AG10803 (cell line): ENCODE measurements at places on chromosomes 13 and 19.

- DNase-seq, result peak; percentile 69
These were observed 74.6 kb upstream of the NPAS1 start for GRCh38 chr19:46944918-46945628.

DNA sequence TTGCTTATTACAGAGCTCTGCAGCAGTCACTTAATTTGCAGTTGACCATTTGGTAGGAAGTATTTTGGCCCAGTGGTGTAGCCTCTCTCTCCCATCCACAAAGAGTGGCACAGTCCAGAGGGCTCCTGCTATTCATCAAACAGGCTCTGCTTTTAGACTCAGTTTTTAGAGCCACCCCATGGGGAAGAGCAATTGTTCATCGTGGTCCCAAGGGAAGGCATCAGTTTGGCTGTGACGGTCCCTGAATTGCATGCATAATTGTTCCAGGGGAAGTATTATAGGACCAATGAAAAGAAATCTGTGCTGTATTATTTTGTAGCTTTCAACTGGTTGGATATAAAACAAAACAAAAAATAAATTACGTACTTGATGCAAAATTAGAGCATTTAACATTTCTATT, 799.0 kb downstream of the DACH1 start:
- DNase-seq, result no peak

DNA sequence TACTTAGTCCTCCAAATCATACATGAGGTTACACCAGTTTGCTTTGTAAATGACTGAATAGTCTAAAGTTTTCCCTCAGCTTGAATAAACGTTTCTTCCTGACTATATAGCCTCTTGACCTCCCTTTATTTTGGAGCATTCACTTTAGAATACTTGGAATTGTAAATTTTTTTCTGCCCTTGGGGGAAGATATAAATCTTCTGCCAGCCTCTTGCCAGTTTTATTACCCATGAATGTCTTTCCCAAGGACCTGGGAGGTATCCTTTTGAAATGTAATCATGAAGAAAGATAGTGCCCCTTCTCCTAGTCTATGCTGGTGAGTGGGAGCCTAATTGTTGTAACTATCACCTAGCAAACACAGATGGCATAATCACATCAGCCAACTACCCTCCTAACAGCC, 2033.9 kb upstream of the PCDH20 start:
- DNase-seq, result no peak

GRCh38 chr13:73090823-73091187, 32.0 kb downstream of the KLF5 start:
- DNase-seq, result no peak

GRCh38 chr13:45487604-45488003, 22.9 kb downstream of the COG3 start:
- DNase-seq, result no peak

- DNase-seq, result no peak
These were observed 10.6 kb upstream of the NFIX start for GRCh38 chr19:12984683-12985048.

DNA sequence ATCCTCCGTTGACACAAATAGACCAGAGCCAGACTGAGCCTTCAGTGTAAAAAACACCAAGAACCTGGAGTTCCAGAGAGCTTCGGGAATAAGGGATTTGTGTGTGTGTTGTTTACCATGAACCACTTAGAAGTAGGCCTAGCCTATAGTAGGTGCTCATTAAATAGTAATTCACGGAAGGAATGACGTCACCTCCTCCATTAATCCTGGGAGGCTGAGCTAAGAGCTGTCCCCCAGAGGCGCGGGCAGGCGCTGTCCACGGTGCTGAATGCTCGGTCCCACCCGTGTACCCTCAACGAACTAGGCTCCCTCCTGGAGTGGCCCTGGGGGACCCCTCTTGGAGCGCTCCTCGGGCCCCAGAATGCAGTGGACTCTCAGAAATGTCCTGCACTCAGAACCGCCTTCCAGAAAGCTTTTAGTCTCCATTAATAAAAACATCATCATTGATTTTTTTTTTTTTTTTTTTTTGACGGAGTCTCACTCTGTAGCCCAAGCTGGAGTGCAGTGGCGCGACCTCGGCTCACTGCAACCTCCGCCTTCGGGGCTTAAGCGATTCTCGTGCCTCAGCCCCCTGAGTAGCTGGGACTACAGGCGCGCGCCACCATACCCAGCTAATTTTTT, 6.5 kb downstream of the UNC13A start:
- peak; percentile 25 for DNase-seq

GRCh38 chr19:35142606-35143230, 337 bp upstream of the FXYD7 start:
- DNase-seq, result no peak

DNA sequence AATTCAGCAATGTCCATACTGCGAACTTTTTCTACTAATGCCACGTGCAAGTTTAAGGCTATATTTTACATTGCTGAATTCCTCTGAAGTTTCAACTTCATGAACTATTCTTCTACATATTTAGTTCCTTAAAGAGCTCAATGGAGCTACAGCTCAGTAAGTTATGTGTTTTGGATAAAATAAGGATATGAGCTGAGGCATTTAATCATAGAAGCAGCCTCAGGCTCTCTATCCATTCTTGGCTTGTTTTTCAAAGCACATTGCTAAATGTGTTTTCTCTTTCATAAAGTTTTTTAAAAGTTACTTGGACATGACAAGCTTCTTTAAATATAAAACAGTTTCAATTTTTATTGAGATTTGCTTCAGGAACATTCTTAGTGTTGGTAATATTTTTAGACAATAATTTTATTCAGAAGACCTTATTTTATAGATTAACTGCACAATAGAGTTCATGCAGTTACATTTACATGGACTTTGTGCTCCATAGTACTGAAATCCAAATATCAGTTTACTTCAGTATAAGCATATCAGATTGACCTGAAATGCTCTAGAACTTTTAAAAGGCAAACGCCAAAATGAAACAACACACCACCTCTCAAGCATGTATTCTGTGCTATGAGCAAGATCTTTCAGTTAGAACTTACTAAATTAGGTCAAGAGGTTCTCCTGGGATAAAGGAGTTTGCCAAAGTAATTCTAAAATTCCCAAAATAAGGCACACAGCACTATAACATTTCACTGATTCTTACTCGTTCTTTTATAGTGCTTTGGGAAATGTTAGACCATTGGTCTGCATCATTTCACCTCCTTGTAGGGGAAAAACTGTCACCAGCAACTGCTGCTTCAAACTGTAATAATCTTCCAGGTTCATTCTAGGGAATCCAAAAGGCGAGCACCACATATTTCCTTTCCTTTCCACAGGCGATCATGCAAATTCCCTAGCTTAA, 275.5 kb downstream of the ENOX1 start:
- DNase-seq, result no peak

GRCh38 chr13:21673539-21673788, 2.6 kb downstream of the FGF9 start:
- no peak for DNase-seq

- DNase-seq, result no peak
These were observed 1.1 kb downstream of the PSENEN start for GRCh38 chr19:35746531-35746930.

GRCh38 chr19:35648017-35648961, at the start of gene COX6B1:
Gene COX6B1 (plus strand): TSS chr19:35648323. CDS start chr19:35651244, 2,921 bp downstream.
- peak; percentile 97 for DNase-seq

DNA sequence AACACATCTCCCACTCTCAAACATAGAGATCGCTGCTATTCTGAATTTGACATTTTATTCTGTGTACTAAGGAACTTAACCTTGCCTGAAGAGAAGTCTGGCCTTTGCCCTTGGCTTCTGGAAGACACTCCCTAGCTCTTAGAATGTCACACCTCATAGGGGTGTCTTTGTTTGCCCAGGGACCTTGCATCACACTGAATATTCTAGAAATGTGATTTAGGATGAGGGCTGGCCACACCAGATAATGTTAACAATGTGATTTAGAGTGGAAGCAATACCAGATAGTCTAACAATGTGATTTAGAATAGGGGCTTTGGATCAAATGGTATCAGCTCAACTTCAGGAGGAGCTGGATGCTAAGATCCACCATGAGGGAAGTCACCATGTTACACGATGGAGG, 6.6 kb downstream of the SIGLECL1 start:
- DNase-seq, result no peak

DNA sequence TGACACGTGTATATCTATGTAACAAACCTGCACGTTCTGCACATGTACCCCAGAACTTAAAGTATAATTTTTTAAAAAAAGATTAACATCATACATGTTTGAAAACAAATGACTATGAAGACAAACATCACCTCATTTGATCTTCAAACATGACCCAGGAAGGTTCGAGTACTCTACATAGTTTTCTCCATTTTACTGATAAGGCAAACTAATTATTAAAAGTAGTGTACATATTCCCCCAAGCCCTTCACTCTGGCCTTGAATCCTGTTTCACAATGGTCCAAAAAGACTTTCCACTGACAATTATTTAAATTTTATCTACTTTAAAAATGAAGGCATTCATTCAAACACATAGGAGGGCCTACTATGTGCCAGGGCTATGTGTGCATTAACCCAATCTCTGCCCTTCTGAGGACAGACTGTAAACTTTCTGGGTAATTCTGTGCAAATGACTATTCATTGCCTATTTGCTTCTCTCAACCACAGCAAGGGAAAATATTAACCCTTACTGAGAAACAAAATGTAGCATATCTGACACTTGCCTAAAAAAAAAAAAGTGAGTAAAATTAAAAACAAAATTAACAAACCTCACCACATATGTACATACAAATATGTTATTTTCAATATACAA, 22.1 kb downstream of the ATP7B start:
- DNase-seq, result no peak

GRCh38 chr19:32675720-32676185, at the start of gene RGS9BP:
Gene RGS9BP (plus strand): TSS chr19:32675848. CDS start chr19:32676264, 416 bp downstream.
- peak; percentile 70 for DNase-seq

GRCh38 chr13:38430796-38431195, 81.1 kb downstream of the UFM1 start:
- peak; percentile 41 for DNase-seq

DNA sequence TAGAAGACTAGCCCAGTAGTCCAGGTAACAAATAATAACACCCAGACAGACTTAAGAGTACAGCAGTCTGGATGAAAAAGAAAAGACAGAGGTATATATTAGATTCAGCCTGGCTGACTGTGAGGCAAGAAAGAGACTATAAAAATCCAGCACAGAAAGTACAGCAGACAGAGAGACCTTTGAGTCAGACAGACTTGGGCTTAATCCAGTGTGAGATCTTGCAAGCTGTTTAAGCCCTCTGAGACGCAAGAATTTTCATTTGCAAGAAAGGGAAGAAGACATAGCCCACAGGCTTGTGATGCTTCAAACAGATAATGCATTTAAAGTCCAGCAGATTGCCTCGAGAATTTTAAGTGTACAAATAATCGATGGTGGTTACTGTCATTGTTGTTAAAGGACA, 471.4 kb downstream of the LIG4 start:
- DNase-seq, result peak; percentile 43

GRCh38 chr19:46524308-46524707, 28.6 kb upstream of the PNMA8B start:
- DNase-seq, result no peak

GRCh38 chr13:47865883-47866282, 135.2 kb downstream of the SUCLA2 start:
- no peak for DNase-seq

GRCh38 chr13:41307884-41308640, 3.0 kb upstream of the NAA16 start:
- no peak for DNase-seq

- DNase-seq, result no peak
These were observed 2.9 kb downstream of the HIF3A start for GRCh38 chr19:46299695-46300094.

- no peak for DNase-seq
These were observed 112.4 kb downstream of the NUFIP1 start for GRCh38 chr13:44876782-44877324.

- peak; percentile 3 for DNase-seq
These were observed 654 bp downstream of the CEP89 start for GRCh38 chr19:32971012-32971595.

GRCh38 chr13:79846386-79846785, 365.4 kb downstream of the NDFIP2 start:
- no peak for DNase-seq

GRCh38 chr13:29020314-29020713, 200.2 kb downstream of the MTUS2 start:
- DNase-seq, result no peak

DNA sequence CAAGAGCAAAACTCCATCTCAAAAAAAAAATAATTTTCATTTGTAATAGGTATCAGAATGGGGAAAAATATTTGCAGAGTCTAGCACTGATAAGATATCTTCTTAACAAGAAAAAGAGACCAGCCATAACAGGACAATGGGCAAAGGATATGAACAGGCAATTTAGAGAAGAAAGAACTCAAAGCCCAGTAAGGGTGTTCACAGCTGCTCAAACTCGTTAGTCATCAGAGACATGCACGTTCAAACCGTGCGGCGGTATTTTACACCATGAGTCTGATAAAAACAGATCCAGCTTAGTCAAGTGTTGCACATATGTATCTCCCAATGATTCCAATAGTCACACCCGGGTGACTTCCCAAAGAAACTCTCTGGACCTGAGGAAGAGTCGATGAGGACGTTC, 13.7 kb upstream of the NCCRP1 start:
- peak; percentile 37 for DNase-seq

GRCh38 chr19:53389978-53390377, 5.0 kb upstream of the ZNF765 start:
- no peak for DNase-seq

DNA sequence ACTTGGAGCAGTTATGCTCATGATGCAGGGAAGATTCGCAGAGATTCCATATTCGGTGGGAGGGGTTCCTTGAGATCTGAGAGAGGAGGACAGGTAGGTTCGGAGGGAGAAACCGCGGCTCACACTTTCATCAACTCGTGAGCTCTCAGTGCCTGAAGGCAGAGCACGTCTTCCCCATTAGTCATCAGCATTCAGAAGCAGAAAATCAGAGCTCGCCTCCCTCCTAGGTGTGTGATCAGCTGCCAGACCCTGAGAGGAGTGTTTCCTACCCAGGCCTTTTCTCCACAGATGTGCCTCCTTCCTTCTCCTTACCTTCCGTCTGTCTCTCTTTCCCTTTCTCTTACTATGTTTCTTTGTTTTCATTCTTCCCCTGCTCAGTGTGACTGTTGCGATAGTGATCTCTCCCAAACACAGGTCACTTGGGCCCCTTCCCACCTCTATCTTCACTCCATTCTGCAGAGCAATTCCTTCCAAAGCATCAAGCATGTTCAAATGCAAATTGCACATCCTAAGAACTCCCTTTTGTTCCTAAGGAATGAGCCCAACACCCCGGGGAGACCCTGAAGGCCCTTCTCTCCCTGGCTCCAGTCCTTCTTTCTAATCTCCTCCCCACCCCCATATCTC, 389.5 kb downstream of the UQCRFS1 start:
- DNase-seq, result no peak

- no peak for DNase-seq
These were observed 747.3 kb downstream of the PCDH9 start for GRCh38 chr13:66482836-66483235.

- DNase-seq, result peak; percentile 59
These were observed 198.4 kb downstream of the DLEU7 start for GRCh38 chr13:50645092-50645491.

GRCh38 chr19:898663-899062, 5.4 kb downstream of the RNU6-9 start:
- no peak for DNase-seq

- DNase-seq, result no peak
These were observed 24.9 kb upstream of the ARHGEF7 start for GRCh38 chr13:111090169-111090568.

GRCh38 chr19:34994286-34994642, 5.9 kb upstream of the GRAMD1A start:
- DNase-seq, result no peak
